ENCODE measurements at places on chromosomes 2 and 18.

DNA sequence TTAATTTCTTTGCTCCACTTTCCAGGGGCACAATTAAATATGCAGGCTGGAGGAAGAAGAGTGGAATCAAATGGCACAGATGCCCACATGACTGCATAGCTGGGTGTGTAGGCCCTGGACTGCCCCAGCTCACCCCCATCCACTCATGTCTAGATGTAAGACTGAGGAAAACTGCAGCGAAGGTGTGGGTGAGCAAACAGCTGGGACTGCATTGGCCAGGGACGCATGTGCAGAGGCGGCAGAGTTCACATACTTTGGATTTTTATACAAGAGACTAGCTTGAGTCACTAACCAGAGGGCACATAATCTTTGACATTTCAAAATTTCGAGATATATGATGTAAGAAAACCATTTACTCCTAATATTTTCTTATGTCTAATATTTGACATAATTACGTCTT lies 60.1 kb downstream of the SPIRE1 start:
- DNase-seq: no peak

DNA sequence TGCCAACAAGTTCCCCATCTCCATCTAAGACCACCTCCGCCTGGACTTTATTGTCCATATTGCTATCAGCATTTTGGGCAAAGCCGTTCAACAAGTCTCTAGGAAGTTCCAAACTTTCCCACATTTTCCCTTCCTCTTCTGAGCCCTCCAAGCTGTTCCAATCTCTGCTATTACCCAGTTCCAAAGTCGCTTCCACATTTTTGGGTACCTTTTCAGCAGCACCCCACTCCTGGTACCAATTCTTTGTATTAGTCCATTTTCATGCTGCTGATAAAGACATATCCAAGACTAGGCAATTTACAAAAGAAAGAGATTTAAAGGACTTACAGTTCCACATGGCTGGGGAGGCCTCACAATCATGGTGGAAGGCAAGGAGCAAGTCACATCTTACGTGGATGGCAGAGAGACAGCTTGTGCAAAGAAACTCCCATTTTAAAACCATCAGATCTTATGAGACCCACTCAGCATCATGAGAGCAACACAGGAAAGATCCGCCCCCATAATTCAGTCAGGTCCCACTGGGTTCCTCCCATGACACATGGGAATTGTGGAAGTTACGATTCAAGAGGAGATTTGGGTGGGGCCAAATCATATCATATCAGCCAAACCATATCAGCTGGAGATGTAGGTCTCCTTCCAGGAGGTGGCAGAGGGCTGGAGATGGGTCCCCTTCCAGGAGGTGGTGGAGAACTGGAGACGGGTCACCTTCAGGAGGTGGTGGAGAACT lies 19.8 kb upstream of the TXNDC2 start:
- DNase-seq: no peak

GRCh38 chr18:7904529-7904928 lies 337.4 kb downstream of the PTPRM start:
- DNase-seq: no peak

GRCh38 chr2:105443617-105444598 lies 45.1 kb upstream of the FHL2 start:
- DNase-seq: no peak

DNA sequence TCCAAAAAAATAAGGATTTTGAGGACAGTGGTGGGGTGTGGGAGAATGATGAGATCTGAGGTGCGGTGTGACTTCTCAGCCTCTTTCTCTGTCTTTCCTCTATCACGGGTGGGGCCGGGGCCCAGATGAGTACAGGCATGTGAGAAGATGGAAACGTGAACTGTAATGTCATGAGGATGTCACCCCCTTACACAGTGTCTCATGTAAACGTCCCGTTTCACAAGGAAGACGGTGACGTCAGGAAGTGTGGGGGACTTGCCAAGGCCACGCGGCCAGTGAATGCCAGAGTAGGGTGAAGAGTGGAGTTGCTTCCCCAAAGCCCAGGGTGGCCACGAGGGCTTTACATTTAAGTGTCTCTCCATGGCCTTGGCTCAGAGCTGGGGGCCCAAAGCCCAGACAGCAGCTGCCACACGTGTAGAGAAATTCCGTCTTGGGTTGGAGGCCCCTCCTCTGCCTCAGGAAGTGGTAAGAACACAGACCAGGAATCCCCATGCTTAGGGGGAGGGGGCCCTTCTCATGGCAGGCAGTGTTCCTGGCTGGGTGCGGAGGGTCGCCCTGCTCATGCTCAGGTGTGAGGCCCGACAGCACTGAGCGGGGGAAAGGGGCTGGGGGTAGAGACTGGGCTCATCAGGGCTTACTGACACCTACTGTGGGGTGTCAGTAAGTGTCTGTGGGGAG lies 80.9 kb upstream of the SMAD7 start:
- no peak for DNase-seq

- no peak for DNase-seq
Measured at GRCh38 chr18:21857871-21858270, 117.3 kb downstream of the MIB1 start.

DNA sequence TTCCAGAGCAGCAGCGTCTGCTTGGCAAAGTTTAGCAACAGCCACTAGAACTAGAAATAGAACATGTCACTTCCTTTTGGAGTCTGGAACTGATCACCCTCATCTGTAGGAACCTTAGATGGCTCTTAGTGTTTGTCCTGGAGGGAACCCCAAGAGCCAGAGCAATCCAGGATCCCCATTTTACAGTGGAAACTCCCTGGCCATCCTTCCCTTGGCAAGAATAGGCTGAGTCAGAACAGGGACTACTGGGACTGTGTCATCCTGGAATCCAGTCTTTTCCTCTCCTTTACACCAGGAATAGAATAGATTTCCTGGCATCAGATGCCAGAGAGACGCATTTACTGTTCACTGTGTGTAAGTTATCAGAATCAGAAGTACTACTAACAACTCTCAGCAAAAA lies 33.2 kb upstream of the GRHL1 start:
- no peak for DNase-seq

DNA sequence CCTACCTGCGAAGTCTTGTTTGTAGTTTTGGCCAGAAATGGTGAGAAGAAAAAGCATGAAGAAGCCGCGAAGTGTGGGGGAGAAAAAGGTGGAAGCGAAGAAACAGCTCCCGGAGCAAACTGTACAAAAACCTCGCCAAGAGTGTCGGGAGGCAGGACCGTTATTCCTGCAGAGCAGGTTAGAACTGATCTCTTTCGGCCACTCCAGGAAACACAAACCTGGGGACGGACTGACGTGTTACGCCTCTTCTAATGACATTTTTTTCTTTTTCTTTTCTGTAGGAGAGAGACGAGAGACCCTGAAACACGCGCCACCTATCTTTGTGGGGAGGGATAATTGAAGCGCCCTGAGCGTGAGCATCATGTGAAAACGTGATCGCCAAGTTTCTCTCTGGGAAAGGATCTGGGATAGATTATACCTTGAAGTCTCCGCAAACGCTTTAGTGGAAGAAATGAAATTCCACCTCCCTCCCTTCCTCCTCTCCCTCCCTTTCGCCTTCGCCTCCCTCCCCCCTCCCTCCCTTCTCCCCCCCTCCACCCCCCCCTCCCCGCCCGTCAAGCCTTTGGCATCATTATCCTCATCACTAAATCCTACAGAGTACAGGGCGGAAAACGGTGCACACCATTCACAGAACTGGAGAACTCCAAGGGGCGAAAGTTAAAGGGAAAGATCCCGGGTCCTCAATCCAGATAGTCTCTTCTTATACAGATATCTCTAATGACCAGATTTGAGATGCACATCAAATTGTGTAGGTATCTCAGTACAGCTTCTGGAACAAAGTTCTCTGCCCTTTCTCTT lies at the start of gene ZEB2:
ZEB2 (minus strand) TSS at position 186 of the 798 bp plus-strand sequence. CDS start 2,769 bp downstream, outside the sequence.
- no peak for DNase-seq

- no peak for DNase-seq
Measured at GRCh38 chr2:24824966-24825882, 32.0 kb downstream of the CENPO start.

- no peak for DNase-seq
Measured at GRCh38 chr18:49725809-49726674, 87.3 kb downstream of the ACAA2 start.

DNA sequence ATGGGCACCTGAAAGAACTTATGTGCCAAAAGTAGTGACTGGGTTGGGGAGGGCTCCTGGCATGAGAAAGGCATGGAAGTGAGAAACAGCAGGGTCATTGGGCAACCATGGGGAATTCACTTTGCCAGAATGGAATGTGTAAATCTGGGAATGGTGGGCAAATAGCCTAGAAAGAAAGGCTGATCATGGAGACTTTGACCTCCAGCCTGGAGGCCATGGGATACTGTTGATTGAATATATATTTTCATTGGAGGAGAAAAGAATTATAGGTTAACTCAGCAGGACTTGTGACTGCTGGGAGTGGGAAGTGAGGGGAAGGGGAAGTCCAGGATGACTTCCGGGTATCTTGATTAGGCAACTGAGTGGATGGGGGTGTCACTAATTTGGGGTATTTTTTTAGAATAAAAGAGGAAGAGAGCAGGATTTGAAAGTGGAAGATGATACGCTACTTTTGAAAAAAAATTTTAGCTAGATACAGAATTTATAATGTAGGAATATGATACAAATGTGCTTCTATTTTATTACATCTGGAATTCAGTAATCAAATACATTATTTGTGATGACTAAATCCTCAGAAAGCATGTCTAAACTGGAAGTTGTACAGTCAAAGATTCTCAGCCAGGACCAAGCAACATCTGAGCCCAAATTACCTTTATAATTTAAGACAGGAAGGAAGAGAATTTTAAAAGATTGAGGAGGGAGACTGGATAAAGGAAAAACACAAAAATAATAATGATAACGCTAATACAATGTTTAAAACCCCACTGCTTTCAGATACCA lies 116.2 kb downstream of the GATA6 start:
- DNase-seq: no peak

DNA sequence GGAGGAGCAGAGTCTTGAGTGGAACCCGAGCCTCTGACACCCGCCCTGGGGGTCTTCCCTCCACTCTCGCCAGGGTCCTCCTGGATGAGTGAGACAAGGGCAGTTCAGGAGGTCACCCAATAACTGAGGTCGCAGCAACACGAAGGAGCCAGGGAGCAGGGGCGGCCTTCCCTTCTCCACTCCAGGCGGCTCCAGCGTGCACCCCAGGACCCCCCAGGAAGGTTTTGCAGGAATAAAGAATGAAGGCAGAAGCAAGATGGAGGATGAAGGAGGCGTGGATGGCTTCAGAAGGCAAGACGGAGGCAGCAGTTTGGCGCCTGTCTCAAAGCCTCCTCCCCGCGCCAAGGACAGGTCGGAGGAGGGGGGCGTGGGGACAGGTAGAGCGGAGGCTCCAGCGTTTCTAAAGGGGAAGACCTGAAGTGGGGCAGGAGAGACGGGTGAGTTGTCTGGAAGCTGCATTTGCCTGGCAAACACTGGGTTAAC lies 579 bp upstream of the ITM2C start:
- no peak for DNase-seq

- no peak for DNase-seq
Measured at GRCh38 chr2:59250307-59250677, 1009.2 kb upstream of the FANCL start.

- no peak for DNase-seq
Measured at GRCh38 chr18:48968412-48969215, 17.8 kb upstream of the SMAD7 start.

DNA sequence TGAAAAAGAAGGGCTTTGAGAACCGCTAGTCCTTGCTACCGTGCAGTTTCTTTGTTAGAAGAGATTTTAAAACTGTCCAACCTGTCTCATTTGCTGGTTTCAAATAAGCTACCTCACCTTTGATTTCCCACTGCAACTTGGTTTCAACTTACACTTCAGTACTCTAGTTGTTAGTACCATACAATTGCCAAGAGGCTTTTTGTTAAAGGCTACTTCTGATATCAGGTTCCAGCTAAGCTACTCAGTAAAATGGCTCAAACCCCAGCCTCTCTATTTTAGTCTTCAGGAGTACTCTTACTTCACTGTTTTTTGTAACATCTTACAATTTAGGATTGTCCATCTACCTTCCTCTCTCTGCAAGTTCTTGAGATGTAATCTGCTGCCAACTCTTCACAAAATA lies 91.6 kb downstream of the INO80D start:
- no peak for DNase-seq

GRCh38 chr2:19677825-19678518 lies 223.8 kb downstream of the TTC32 start:
- DNase-seq: no peak

- no peak for DNase-seq
Measured at GRCh38 chr2:29260142-29260772, 145.0 kb downstream of the CLIP4 start.

DNA sequence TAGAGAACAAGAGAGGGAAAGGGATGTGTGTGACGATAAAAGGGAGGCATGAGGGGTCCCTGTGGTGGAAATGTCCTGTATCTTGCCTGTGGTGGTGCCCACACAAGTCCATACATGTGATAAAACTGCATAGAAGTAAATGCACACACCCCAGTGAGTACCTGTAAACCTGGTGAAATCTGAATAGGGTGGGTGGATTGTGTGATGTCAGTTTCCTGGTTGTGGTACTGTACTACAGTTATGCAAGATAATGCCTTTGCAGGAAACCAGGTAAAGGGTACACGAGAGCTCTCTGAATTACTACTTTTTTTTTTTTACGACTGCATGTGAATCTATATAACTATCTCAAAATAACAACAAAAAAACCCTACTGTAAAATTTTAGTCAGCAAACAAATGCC lies 22.1 kb downstream of the SERPINE2 start:
- no peak for DNase-seq

GRCh38 chr2:239048736-239049135 lies 200.9 kb downstream of the TWIST2 start:
- DNase-seq: no peak

- no peak for DNase-seq
Measured at GRCh38 chr2:121907928-121908327, 152.5 kb downstream of the TSN start.

DNA sequence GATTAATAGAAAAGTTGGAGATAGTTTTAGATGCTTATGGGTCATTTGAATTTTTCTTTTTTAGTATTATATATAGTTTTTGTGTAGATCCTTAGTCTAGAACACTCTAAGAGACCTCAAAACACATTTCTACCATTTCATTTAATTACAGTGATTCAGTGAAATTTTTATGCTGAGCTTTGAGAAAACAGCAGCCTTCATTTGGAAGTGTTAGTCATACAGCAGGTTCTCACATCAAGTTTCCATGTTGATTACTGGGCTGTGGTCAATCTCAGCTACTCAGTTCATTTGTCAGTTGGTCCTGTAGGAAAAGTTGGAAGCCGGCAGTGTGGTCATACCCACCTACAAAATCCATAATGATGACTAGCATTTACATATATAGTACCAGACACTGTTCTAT lies 37.9 kb downstream of the MAP3K19 start:
- no peak for DNase-seq

DNA sequence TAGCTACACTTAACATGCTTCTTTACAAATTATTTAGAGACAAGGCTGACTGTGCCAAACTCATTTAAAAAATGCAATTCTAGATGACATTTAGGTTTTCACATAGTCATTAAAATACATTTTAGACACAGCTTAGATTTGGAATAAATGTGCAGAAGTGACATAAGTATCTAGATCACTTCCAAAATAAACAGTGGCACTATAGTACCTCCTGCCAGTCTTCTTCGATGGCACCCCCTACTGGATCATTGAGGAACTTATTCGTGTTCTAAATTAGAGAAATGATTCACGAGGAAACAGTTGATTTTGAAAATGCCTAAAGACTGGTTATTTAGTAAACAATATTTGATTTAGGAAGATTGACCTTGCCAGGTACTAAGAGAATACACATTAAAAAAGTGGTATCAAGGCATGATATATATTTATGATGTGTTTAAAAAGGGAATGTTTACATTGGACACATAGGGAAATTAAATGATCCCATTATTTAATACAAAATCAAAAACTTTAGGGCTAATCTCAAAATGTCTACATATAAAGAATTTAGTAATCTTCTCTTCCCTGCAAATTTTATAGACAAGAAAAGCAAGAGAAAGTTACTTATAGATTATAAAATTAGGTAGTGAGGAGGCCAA lies 323.9 kb downstream of the XIRP2 start:
- no peak for DNase-seq

- no peak for DNase-seq
Measured at GRCh38 chr2:150214626-150215025, 272.8 kb downstream of the RND3 start.

Measured in stimulated activated CD8-positive, alpha-beta memory T cell treated with anti-CD3 and anti-CD28 coated beads, Interleukin-7, amount 100 ng/mL, for 24 hours (primary cell).